ENCODE measurements at places on chromosomes 1 and 21.

DNA sequence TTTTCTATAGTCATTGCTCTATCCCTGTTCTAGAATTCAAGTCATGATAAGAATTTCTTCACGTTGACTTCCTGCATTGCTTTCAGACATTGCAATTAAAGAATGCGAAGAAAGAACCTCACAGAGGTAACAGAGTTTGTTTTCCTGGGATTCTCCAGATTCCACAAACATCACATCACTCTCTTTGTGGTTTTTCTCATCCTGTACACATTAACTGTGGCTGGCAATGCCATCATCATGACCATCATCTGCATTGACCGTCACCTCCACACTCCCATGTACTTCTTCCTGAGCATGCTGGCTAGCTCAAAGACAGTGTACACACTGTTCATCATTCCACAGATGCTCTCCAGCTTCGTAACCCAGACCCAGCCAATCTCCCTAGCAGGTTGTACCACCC is 10.6 kb downstream of the APCS start:
- peak; percentile 99 for DNase-seq

- DNase-seq = peak; percentile 43
These were observed 131.5 kb downstream of the CNIH3 start for GRCh38 chr1:224747578-224747977.

GRCh38 chr1:39491146-39491921 is at the start of gene BMP8A:
Gene BMP8A (plus strand): TSS chr1:39491636. CDS start chr1:39491992, 356 bp downstream.
- DNase-seq = peak; percentile 50

DNA sequence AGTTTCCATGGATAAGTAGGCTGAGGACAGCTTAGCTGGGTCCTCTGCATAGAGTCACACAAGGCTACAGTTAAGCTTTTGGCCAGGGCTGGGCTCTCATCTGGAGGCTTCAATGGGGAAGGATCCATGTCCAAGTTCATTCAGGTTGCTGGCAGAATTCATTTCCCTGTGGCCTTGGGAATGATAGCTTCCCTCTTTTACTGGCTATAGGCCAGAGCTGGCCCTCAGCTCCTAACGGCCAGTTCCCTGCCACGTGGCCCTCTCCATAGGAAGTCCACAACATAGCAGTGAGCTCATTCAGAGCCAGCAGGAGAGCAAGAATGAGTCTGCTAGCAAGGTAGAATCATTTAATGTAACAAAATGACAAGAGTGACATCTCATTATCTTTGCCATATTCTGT is 15.1 kb upstream of the PODN start:
- DNase-seq = peak; percentile 62

DNA sequence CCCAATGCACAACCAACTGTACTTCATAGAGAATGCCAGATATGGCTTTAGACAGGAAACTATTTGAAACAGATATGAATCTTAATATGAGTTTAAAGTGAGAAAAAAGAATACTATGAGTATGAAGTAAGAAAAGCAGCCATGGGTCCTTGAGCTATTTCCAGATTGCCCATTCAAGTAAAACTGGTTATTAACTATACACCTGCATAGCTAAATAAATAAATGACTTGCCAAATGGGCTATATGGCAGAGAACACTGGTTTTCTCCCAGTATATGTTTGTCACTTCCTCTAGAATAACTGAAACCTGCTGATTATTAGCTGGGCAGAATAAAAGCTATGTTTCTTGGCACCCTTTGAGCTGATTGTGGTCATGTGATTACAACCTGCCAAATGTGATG is 17.0 kb upstream of the CD1C start:
- DNase-seq = no peak

GRCh38 chr1:53943490-53944043 is 1.9 kb downstream of the IFT25 start:
- DNase-seq = no peak

DNA sequence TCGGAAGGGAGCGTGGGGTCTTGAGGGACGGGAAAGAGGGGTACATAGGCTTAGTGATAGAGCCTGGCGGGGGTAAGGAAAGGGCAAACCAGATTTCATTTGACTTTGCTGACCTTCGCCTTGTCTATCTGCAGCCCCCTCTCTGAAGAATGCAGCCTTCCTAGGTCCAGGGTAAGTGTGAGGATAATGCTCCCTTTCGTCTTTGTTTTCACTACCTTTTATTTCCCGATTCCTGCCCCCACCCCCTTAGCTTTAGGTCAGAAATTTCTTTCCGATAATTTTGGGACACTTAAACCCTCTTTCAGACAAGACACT is 396 bp downstream of the ATP5PB start:
- no peak for DNase-seq

GRCh38 chr1:151723726-151724370 is 2.5 kb downstream of the RIIAD1 start:
- DNase-seq = no peak

DNA sequence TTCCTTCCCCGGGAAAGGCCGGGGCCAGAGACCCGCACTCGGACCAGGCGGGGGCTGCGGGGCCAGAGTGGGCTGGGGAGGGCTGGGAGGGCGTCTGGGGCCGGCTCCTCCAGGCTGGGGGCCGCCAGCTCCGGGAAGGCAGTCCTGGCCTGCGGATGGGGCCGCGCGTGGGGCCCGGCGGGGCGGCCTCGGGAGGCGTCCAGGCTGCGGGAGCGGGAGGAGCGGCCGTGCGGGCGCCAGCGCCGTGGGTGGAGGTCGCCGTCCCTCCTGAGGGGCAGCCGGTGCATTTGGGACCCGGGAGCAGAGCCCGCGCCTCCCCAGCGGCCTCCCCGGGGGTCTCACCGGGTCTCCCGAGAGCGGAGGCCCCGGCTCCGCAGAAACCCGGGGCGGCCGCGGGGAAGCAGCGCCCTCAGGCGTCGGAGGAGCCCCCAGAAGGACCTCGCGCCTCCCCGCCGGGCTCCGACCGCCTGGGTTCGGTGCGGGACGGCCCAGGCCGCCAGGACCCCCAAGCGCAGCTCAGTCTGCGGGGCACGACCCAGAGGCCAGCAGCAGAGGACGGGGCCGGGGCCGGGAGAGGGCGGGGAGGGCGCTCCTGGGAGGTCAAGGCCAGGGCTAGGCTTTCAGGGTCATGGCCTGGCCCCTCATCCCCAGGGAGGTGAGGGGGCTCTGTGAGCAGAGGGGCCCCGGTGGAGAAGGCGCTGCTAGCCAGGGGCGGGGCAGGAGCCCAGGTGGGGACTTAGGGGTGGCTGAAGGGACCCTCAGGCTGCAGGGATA is 7.2 kb upstream of the SLX9 start:
- no peak for DNase-seq

DNA sequence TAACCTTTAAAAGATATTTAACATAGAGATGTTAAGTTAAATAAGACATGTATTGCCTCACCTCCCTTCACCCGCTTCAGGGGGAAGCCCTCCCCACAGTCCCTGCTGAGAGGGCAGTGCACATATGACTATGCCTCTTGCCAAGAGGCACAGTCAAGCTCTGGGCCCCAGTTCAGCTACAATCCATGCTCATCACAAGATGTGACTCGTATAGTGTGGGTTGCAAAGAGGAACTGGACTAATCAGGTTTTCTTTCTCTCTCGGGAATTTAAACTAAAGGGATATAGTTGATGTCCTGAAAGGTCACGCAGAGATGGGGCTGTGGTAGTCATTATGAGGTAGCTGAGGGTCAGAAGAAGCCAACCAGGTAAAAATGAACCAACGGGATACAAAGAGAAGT is 35.6 kb downstream of the LYST start:
- peak; percentile 66 for DNase-seq

DNA sequence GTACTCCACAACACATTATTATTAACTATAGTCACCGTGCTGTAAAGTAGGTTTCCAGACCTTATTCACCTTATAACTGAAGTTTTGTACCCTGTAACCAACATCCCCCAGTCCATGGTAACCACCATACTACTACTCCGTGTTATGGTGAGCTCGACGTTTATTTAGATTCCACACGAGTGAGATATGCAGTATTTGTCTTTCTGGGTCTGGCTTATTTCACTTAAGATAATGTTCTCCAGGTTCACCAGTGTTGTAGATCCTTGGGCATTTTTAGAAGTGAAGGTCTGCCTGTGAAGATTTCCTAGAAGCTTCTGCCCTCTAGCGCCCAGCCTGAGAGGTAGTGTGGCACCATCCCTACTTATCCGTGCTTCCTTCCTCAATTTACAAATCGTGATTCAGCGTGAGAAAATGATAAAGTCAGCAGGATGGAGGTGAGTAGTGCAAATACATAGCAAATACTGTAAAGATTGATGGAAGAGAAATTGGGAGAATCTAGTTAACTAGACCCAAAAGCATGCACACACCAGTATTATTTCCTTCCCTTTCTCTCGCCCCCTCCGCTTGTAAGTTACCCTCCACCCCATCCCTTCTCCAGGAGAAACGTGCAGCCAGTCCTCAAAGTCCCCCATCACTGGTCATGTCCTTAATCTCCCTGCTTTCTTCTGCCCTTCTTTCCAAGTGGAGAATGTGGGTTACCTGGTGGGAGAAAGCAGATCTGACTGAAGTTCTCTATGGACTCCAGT is 36.0 kb upstream of the DISC1 start:
- DNase-seq = peak; percentile 75

DNA sequence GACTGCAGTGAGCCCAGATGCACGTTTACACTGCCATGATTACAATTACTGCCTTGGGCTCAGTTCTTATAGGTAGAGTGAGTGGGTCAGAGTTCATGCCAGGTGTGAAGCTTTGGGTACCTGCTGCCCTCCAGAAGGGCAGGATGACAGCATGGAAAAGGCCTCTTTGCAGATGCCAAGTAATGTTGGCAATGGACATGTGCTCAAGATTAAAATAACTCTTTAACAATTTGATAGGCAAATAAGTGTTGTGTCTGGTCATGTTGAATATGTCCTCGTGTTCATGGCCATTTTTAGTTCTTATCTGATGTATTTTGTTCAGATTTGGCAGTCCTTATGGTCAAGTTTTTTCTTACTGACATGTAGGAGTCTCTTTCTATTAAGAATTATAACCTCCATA is 34.8 kb downstream of the S100B start:
- no peak for DNase-seq

DNA sequence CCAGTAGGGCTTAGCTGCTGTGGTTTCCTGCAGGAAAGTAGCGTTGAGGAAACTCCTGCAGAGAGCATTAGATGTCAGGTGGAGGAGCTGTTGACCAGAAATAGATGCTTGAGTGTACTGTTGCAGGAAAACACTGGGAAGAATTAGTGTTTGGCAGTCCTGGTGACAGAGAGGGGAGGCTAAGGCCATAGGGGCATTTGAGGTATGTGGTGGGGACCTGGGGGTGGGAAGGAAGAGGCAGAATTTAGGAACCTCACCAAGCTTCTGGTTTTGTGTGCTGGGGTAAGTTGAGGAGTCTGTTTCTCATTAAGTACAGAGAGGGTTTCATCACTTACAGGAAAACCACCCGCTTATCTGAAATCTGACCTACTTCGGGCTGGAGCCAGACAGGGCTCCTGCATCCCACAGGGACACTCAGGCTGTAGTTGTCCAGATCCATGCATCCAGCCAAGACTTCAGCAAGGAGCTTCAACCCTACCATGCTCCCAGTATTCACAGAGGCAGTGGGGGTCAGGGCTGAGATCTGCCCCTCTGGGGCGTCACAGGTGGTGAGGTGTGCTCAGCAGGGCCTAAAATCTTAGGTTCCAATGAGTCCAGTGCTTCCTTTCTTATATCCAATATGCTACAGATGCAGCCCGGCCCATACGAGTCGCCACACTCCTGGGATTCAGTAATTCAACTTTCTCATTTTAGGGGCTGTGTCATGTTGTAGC is 15.1 kb downstream of the SH2D2A start:
- peak; percentile 54 for DNase-seq

- no peak for DNase-seq
These were observed 1.2 kb upstream of the LAD1 start for GRCh38 chr1:201400212-201400851.

DNA sequence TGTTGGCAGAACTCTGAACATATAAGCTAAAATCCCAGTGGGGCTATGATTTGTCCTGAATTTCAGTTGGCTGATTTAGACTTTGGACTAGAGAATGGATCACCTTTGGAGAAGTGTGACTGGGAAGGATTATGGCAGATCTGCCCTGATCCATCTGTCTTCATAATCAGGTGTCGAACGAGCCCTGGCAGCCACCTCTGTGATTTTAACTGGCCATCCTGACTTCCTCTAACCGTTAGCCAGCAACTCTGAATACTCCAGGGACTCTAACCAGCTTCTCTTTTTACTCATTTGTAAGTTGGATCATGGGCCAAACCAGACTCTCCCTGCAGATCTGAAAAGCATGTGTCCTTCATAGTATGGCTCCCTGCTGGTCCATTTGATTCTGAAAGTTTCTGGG is 32.0 kb downstream of the ACTN2 start:
- DNase-seq = no peak

GRCh38 chr1:100132566-100133477 is at the start of the genes SASS6 and TRMT13:
Gene SASS6 (minus strand): TSS chr1:100132930. CDS start chr1:100132814, 116 bp downstream.
Gene TRMT13 (plus strand): TSS chr1:100133163. CDS start chr1:100133169, 6 bp downstream.
- peak; percentile 99 for DNase-seq

DNA sequence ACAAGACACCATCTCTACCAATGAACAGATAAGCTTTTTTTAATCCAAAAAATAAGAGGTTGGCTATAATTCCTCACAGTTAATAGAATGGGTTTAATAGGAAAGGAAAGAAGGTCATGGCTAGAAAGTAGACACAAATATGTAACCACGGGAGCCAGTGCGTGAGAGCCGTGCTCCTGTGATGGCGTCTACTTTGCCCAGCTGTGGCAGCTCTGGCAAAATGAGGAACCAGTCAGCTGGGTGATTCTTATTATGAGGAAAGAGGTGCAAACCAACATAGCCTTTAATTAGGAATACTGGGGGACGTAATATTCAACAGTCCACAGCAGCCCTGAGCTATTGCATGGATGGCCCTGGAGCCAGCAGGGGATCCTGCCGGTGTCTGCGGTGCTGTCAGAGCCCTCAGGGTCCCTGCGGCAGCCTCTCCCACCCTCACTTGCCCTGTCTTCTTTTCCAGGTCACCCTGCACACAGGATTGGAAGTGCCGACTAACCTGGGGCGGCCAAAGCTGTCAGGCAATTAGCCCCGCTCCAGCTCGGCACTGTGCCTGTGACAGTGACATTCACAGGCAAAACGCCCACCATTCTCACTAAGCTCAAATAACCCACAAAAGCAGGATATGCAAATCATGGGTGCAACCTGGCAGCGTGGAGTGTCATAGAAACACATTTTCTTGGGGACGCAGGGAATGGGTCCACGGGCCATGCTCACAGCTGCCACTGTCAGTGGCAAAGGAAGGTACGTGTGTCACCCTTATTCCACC is 25.9 kb upstream of the GNPAT start:
- no peak for DNase-seq

DNA sequence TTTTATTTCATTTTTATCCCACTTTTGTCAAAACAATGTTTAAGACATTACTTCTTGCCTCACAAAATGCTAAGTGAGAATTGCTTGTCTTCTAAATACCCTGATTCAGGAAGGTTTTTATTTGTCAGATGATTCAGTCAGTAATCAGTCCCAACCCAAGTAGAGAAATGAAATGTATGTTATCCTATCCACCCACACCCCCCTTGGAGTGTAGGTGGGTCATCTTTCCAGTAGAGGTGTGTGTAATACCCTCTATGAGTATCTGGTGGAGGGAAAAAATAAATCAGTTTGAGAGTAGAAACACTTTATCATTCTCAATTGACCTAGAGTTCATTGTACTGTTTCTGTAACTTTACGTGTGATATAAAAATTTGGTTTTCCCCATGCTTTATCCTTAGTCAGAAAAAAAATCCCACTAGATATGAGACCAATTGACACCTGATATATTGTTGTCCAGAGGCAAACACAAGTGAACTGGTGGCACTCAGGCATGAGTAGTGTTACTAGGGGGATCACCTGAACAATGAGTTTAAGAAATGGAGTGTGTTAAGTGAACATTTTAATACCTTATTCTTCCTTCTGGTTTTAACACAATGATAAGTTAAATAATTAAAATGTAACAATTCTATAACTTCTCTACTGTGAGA is 153.8 kb upstream of the C1orf105 start:
- DNase-seq = no peak

All from EL (cell line).